ENCODE measurements at places on chromosomes 7 and 10. TPM values are rescaled to one million over a fixed set of nuclear protein-coding genes. Genes with fewer than 3 reads are reported as not detected.

GRCh38 chr7:105874055-105874454 lies 2.3 kb downstream of the ATXN7L1 start:
- no peak overlapping the region for H3K27ac ChIP-seq
- H3K4me3 ChIP-seq, result no peak overlapping the region
- peaks cover 4% of the 10 kb centered on the region for H3K36me3 ChIP-seq
- peaks cover 8% of the 10 kb centered on the region for H3K27me3 ChIP-seq

GRCh38 chr7:23246555-23246954 lies at the start of gene GPNMB:
Gene GPNMB (plus strand): TSS chr7:23246775. CDS start chr7:23246858, 83 bp downstream.
- H3K4me3 ChIP-seq, result no peak within 1 kb of the TSS
- DNase-seq, result no peak
- peaks cover 76% of the 10 kb centered on the region for H3K27me3 ChIP-seq

- H3K27ac ChIP-seq, result no peak overlapping the region
- no peak for DNase-seq
- H3K36me3 ChIP-seq, result peaks cover 19% of the 10 kb centered on the region
- no peak overlapping the region for H3K4me3 ChIP-seq
- peaks cover 9% of the 10 kb centered on the region for H3K4me1 ChIP-seq
- H3K27me3 ChIP-seq, result no peaks in the 10 kb centered on the region
Measured at GRCh38 chr10:7932301-7933036, 114.2 kb downstream of the TAF3 start.

DNA sequence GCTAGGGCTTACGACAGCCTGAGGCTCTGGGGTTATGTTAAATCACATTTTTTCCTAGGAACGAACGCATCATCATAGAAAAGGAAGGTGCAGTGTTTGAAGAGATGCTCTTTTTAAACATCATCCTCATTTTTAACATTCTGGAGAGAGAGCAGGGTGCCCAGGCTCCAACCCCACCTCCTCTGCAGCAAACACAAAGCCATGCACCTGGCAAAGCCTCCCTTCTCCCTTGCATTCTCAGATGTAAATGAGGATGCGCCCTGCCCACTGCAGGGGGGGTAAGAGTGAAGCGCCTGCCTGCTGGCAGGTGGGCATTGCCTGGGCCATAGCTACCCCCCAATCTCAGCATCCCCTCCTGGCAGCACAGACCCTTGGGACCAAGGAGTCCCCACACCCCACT lies 92.4 kb downstream of the PTPRN2 start:
- no peak for DNase-seq
- H3K4me1 ChIP-seq, result peaks cover 3% of the 10 kb centered on the region
- peaks cover 28% of the 10 kb centered on the region for H3K27me3 ChIP-seq
- H3K27ac ChIP-seq, result no peak overlapping the region
- H3K36me3 ChIP-seq, result no peaks in the 10 kb centered on the region
- no peak overlapping the region for H3K4me3 ChIP-seq

GRCh38 chr7:108456845-108457540 lies 757 bp upstream of the NRCAM start:
- H3K4me3 ChIP-seq, result peak overlapping the region; percentile 75
- no peaks in the 10 kb centered on the region for H3K36me3 ChIP-seq
- peak overlapping the region; percentile 62 for H3K27ac ChIP-seq
- H3K4me1 ChIP-seq, result peaks cover 46% of the 10 kb centered on the region
- H3K27me3 ChIP-seq, result peaks cover 14% of the 10 kb centered on the region

DNA sequence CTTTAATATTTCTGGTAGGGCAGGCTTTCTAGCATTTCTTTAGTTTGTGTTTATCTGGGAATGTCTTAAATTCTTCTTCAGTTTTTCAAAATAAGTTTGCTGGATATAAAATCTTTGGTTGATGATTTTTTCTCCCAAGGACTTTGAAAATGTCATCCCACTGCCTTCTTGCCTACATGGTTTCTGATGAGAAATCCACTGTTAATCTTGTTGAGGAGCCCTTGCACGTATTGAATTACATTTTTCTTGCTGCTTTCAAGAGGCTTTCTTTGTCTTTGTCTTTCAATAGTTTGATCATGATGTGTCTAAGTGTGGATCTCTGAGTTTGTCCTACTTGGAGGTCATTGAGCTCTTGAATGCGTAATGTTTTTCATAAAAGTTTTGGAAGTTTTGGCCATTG lies 66.0 kb downstream of the CASD1 start:
- H3K27ac ChIP-seq, result no peak overlapping the region
- no peak overlapping the region for H3K4me3 ChIP-seq
- H3K27me3 ChIP-seq, result no peaks in the 10 kb centered on the region
- no peaks in the 10 kb centered on the region for H3K4me1 ChIP-seq
- no peak for DNase-seq

DNA sequence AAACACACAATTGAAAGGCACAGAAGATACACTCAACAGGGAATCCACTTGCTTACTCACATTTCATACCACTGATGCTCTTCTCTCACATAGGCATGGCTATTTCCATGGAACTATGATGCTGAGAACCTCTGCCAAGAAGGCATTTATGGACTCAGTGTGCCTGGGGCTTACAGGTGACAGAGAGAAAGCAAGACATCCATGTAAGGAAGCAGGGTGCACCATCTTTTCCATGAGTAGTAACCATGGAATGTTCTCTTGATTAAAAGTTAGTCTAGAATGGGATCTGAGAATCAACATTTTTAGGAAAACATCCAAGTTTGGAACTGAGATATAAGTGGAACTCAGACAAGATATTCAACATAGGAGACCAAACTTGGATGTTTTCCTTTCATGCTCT lies 52.5 kb upstream of the MACC1 start:
- no peak for DNase-seq
- no peak overlapping the region for H3K4me3 ChIP-seq
- H3K27me3 ChIP-seq, result no peaks in the 10 kb centered on the region
- no peak overlapping the region for H3K27ac ChIP-seq
- no peaks in the 10 kb centered on the region for H3K36me3 ChIP-seq
- no peaks in the 10 kb centered on the region for H3K4me1 ChIP-seq

- H3K27ac ChIP-seq, result no peak overlapping the region
- H3K36me3 ChIP-seq, result no peaks in the 10 kb centered on the region
- DNase-seq, result no peak
- H3K4me3 ChIP-seq, result no peak overlapping the region
- H3K4me1 ChIP-seq, result peaks cover 15% of the 10 kb centered on the region
Measured at GRCh38 chr10:77605466-77605865, 32.1 kb downstream of the KCNMA1 start.

DNA sequence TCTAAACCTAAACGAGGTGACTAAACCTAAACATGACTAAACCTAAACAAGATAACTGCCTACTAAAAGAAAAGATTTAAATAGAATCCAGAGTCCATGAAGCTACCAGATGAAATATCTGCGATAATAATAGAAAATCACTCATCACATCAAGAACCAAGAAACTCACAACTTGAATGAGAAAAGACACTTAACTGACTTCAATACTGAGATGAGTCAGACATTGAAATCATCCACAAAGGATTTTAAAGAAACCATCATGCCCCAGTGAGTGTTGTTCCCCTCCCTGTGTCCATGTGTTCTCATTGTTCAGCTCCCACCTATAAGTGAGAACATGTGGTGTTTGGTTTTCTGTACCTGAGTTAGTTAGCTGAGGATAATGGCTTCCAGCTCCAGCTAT lies 416.0 kb downstream of the CALN1 start:
- DNase-seq, result no peak
- no peak overlapping the region for H3K27ac ChIP-seq
- no peaks in the 10 kb centered on the region for H3K36me3 ChIP-seq
- H3K4me1 ChIP-seq, result no peaks in the 10 kb centered on the region
- no peak overlapping the region for H3K4me3 ChIP-seq

GRCh38 chr7:43294080-43294630 lies 181.7 kb downstream of the HECW1 start:
- peaks cover 24% of the 10 kb centered on the region for H3K27me3 ChIP-seq
- DNase-seq, result no peak
- H3K4me1 ChIP-seq, result no peaks in the 10 kb centered on the region
- no peak overlapping the region for H3K27ac ChIP-seq

- H3K27me3 ChIP-seq, result no peaks in the 10 kb centered on the region
- H3K4me3 ChIP-seq, result no peak overlapping the region
- no peaks in the 10 kb centered on the region for H3K4me1 ChIP-seq
- no peak overlapping the region for H3K27ac ChIP-seq
- no peak for DNase-seq
- no peaks in the 10 kb centered on the region for H3K36me3 ChIP-seq
Measured at GRCh38 chr7:13725591-13725990, 263.9 kb downstream of the ETV1 start.

DNA sequence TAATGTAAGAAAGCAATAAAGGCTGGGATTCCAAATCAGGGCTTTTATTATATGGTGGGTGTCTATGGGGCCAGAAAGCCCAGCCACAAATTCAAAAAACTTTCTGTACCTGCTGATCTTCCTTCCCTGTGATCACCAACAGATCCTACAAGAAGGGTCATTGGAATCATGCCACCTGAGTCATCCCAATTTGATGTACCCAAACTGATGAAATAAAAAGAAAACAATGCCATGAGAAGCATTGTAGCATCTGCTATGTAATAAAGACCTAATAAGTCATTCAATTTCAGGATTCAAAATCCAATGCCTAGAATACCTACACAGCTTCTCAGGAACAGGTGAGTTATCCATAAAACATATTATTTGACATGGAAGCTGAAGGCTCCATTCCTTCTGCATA lies 228.8 kb downstream of the DKK1 start:
- no peaks in the 10 kb centered on the region for H3K4me1 ChIP-seq
- no peaks in the 10 kb centered on the region for H3K36me3 ChIP-seq
- H3K4me3 ChIP-seq, result no peak overlapping the region
- H3K27ac ChIP-seq, result no peak overlapping the region
- H3K27me3 ChIP-seq, result no peaks in the 10 kb centered on the region
- DNase-seq, result no peak

- H3K36me3 ChIP-seq, result no peaks in the 10 kb centered on the region
- no peak for DNase-seq
- no peaks in the 10 kb centered on the region for H3K27me3 ChIP-seq
- H3K4me3 ChIP-seq, result no peak overlapping the region
- peaks cover 9% of the 10 kb centered on the region for H3K4me1 ChIP-seq
Measured at GRCh38 chr10:124534231-124534798, 72.7 kb downstream of the LHPP start.

- H3K27ac ChIP-seq, result no peak overlapping the region
- H3K36me3 ChIP-seq, result no peaks in the 10 kb centered on the region
- no peaks in the 10 kb centered on the region for H3K4me1 ChIP-seq
- DNase-seq, result no peak
Measured at GRCh38 chr10:121281576-121281975, 316.7 kb downstream of the FGFR2 start.

GRCh38 chr10:80617807-80618206 lies 80.1 kb downstream of the SH2D4B start:
- H3K27ac ChIP-seq, result no peak overlapping the region
- H3K36me3 ChIP-seq, result no peaks in the 10 kb centered on the region
- no peak overlapping the region for H3K4me3 ChIP-seq
- no peaks in the 10 kb centered on the region for H3K4me1 ChIP-seq

DNA sequence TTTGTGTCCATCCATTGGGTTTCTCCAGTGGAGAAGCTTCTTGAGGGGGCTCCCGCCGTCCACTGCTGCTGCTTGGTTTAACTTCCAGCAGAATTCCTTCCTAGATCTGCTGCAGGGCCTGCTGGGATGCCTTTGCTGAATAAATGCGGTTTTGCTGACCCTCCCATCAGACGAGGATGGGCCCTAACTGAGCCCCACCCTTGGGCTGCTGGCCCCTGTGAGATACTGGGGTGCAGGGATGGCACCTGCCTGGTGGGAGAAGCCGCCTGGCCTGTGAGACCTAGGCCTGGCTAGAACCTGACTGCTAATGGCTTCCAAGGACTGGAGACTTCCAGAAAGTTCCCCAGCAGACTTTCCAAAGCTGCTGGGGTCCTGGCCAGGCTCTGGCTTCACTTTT lies 43.8 kb downstream of the ZNF467 start:
- no peak overlapping the region for H3K27ac ChIP-seq
- H3K4me1 ChIP-seq, result no peaks in the 10 kb centered on the region
- no peak overlapping the region for H3K4me3 ChIP-seq
- no peak for DNase-seq

DNA sequence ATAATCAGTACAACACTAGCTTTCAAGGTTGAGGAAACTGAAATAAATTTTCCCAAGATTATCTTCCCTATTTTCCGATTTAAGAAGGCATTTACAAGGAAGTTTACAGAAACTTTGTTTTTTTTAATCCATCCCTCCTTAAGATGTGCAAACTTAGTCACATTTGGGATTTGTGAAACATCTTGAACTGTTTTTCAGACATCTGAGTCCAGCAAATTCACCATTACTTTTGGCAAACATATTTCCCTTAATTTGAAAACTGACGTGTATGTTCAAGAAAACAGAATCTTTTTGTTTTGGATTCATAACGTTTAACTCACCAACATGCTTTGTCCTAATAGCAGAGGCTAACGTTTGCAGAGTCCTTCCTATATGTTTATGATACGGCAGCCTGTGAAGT lies 19.5 kb downstream of the GLI3 start:
- no peak overlapping the region for H3K4me3 ChIP-seq
- H3K27ac ChIP-seq, result no peak overlapping the region
- no peak for DNase-seq
- H3K27me3 ChIP-seq, result peaks cover 14% of the 10 kb centered on the region

DNA sequence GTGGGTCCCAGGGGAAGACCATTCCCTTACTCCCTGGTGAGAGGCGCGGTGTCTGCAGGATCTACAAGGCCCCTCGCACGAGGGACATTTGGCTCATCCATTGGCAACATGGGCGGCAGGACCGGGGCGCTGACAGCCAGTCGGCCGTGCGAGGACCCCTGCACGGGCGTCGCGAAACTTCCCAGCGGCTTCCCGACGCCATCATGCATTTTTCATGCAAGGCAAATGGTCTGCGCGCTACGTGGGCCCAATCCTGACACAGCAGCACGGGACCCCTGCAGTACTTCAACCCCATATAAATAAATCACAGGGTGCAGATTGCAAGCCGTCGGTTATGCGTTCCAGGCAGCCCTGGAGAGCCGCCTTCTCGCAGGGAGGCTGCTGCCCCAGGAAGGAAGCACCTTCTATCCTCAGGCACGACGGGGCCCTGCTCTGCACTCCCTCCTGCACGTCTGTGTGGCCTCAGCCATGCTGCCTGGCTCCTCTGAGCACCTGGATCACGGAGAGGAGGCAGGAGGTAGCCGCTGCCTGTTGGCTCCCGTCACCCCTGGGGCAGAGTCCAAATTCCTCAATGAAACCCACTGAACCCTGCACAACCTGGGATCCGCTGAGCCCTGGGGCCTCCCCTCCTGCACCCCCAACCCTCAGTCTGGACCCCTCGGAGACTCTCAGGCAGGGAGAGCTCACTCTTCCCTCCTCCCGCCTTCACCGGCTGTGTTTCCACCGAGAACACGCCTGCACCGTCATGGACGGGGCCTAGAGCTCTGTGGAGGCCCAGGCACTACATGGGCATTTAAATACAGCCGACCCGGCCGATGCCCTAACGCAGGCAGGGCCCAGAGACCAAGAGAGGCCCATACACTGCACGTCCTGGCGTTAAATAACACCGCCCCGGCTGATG lies 90.5 kb downstream of the PDGFA start:
- no peaks in the 10 kb centered on the region for H3K36me3 ChIP-seq
- H3K4me1 ChIP-seq, result no peaks in the 10 kb centered on the region
- H3K27ac ChIP-seq, result no peak overlapping the region
- no peak for DNase-seq

The CALML5 gene
- total RNA-seq, result not detected

The TSPAN33 gene
- total RNA-seq, result 19.5 TPM

The LIPJ gene
- total RNA-seq, result not detected

The ZNF425 gene
- total RNA-seq, result 0.98 TPM

The ANXA8 gene
- not detected for total RNA-seq

The RPEL1 gene
- total RNA-seq, result 0.10 TPM

The LFNG gene
- 21.0 TPM for total RNA-seq

The MPP7 gene
- 11.0 TPM for total RNA-seq

The CYP2C18 gene
- total RNA-seq, result not detected

All from activated naive CD8-positive, alpha-beta T cell treated with anti-CD3 and anti-CD28 coated beads for 36 hours (primary cell).